ENCODE measurements at places on chromosomes 16 and 17.

GRCh38 chr16:13032911-13033310 is 131.5 kb downstream of the SHISA9 start:
- no peak for DNase-seq

DNA sequence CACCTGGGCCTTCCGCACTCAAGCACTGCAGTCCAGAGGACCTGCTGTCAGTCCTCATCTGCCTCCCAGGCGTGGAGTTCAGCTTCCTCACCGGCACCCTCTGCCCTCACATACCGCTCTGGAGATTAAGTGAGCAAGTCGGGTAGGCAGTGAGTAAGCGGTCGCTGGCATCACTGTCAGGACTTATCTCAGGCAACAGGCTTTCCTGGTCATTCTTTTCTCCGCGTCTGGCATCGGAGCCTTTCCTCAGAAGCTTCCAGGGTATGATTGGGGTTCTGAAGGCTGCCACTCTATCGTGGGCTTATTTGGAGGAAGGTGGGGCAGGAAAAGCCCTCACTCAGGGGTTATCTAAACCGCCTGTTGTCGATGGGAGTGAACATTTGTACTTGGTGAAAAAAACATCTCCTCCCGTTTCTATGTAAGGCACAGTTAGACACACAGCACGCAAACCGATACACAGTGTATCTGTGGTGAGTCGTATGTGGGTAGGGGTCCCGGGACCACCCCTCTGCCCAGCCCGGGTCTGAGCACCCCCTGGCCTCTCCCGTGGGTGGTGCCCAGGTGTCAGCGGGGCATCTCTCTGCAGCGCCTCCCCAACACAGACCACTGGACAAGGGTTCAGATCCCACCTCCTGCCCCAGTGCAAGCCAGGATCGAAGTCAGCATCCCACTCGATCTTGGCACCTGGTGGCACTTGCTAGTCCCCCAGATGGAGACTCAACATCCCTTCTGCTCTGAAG is 92.5 kb upstream of the PLCG2 start:
- no peak for DNase-seq

- no peak for DNase-seq
Measured at GRCh38 chr16:28321700-28322411, 29.5 kb downstream of the SBK1 start.

DNA sequence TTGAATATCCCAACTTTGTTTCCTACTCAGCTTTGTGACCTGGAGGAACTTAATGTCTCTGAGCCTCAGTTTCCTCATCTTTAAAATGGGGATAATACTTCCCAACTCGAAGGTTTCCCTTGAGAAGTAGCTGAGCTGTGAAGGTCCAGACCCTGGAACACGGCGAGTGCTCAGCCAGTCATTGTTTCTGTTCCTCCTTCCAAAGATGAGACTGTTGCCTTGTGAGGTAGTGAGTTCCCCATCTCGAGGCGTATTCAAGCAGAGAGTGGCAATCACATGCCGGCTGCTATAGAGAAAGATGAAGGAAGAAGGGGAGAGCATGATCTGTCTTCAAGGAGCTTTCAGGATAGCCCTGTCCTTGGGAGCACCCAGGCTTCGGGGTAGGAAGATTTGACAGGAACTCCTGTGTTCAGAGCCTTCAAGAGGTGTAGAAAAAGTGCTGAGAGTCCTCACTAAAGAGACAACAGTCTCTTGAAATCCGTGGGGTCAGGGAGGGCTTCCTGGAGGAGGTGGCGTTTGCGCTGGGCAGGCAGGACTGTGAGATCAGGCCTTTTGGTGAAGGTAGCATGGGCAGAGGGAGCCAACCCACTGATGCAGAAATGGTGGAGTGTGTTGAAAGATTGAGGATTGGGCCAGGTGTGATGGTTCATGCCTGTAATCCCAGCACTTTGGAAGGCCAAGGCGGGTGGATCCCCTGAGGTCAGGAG is 27.2 kb downstream of the SPNS2 start:
- no peak for DNase-seq

GRCh38 chr17:76735006-76735405 is 2.1 kb downstream of the SRSF2 start:
- DNase-seq = no peak
